ENCODE measurements at places on chromosomes 2 and 18.
A peak's percentile ranks its signal among the peaks of the same experiment; 100 is the strongest.

- DNase-seq = no peak
Measured at GRCh38 chr2:26635401-26635800, 5.8 kb downstream of the CIB4 start.

DNA sequence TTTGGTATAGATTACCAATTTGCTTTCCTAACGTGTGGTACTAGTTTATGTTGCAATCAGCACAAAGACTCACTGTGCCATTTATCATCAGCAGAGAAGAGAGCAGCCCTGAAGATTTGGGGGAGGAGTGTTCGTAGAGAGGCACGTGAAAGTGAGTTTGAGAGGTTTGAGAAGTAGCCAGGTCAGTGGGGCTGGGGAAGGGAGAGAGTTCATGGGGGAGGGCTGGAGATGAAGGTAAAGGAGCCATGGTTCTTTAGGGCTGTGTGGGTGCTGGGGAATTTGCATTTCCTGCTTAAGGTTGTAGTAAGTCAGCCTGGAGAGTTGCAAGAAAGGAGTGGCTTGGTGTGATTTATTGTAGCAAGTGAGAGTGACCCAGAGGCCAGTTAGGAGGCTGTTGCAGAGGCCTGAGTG, 172.1 kb downstream of the NEDD4L start:
- DNase-seq = no peak

DNA sequence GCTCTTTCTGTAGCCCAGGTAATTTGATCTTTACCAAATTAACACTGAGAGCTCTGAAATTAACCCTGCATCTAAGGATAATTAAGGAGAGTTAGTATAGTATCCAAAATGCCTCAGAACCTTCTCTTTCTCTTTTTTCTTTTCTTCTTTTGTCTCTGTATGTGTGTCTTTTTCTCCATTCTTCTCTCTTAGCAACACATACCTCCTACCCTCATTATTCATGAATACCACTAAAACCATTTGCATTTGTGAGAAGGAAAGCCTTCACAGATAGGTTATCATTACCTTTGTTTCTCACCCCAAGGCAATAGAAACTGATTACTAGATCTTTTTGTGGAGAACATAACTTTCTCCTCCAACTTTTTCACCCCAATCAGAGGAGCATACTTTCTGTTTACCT, 376.5 kb upstream of the NXPH2 start:
- no peak for DNase-seq

DNA sequence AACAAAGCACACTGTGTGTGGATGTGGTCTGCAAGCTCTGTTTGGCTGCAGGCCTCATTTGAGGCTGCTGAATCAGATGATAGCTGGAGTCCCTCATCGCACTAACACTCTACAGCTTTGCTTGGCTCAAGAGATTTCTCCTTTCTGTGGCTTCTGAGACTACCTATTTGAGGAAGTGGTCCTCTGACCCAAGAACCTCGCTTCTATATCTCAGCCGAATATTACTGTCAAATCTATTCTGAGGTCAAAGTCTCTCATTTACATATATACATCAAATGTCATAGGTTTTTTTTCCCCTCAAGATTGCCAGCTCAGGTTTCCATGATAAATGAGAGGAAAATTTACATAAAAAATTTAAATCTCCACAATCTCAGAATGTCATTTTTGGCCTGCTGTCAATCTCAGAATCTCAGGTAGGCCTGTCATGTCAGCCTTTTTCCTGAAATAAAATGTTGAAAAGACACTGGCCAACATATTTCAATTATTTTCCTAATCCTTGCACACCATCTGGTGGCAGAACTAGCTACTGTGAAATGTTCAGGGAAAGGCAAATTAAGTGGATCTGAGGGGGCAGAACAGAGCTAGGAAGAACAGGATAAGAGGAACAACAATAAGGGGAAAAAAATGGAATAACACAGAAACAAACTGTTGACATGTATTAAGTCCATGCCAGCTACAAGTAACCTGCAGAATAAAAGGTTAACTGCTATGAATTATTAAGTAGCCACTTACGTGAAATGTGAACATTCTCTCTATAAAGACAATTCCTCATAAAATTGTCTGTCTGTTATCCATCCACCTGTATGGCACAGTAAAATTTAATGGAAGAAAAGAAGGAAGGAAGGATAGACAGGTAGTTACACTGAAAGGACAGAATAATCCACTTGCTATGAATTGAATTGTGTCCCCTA, 39.3 kb downstream of the AP1S3 start:
- DNase-seq = no peak

DNA sequence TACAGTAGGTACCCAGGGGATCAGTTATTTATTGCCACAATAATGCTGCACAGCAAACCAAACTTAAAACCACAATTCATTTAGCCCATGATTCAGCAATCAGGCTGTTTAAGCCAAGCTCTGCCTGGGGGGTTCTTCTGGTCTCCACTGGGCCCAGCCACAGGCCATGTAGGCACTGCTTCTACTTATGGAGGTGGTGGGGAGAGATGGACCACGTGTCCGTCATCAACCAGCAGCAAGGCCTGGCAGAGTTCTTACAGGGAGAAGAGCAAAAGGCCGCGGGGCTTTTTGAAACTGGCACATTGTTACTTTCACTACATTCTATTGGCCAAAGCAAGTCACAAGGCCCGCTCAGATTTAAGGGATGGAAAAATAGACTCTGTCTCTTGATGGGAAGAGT, 76.3 kb upstream of the DAPL1 start:
- no peak for DNase-seq

DNA sequence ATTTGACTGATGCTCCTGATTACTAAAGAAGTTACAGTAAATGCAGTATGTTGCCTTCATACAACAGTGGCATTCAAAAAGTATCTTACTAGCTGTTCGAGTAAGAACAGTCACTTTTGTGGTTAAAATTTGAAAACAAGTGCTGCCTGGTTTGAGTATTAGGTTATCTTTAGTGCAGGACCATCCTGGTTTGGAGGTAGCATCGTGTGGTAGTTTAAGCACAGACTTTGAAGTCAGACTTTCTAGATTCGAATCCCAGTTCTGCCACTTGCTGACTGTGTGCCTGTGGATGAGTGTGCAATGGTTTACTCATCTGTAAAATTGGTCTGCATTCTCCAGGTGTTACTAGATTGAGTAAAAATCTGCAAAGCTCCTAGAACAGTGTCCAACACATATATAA, 96.8 kb downstream of the SGPP2 start:
- DNase-seq = no peak

DNA sequence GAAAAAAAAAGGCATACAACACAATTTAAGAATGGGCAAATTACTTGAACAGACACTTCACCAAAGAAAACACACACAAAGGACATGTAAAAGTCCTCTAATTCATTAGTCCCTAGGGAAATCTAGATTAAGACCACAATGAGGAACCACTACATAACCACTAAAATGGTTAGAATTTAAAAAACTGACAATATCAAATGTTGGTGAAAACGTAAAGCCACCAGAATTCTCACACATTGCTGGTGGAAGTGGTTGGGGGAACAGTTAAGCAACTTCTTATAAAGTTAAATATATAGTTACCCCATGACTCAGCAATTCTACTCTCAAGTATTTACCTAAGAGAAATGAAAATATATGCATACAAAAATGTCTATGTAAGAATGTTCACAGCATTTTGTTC, 11.8 kb downstream of the RTN4 start:
- DNase-seq = no peak

DNA sequence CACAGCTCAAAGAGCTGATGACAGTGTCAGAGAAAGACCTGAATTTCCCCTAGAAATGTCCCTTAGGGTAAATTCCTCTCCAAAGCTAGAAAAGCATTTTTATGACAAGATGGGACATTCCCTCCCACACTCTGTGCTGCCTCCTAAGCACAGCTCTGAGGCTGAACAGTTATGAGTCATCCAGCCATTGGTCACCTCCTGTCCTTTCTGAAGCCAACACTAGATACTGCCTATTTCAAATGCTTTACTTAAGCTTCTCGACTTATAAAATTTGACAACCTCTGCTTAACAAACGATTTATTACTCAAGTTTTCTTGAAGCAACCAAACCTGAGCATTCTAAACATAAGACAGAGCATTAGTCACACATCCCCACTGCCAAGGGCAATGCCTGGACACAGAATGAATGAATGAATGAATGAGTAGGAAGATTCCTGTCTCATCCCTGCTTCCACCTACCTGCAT, 35.4 kb downstream of the B4GALT6 start:
- DNase-seq = no peak

DNA sequence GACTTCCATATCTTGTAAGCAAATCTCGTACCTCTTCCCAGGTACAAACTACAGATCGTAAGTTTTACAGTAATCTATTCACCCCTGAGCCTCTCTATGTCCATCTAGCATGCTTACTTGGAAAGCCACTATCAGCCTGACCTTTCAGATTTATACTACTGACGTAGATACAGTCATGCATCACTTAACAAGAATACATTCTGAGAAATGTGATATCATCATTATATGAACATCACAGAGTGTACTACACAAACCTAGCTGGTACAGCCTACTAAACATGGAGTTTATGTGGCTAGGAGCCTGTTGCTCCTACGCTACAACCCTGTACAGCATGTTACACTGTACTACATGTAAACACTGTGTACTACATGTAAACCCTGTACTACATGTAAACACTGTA, 293.2 kb upstream of the ZNF804A start:
- no peak for DNase-seq

DNA sequence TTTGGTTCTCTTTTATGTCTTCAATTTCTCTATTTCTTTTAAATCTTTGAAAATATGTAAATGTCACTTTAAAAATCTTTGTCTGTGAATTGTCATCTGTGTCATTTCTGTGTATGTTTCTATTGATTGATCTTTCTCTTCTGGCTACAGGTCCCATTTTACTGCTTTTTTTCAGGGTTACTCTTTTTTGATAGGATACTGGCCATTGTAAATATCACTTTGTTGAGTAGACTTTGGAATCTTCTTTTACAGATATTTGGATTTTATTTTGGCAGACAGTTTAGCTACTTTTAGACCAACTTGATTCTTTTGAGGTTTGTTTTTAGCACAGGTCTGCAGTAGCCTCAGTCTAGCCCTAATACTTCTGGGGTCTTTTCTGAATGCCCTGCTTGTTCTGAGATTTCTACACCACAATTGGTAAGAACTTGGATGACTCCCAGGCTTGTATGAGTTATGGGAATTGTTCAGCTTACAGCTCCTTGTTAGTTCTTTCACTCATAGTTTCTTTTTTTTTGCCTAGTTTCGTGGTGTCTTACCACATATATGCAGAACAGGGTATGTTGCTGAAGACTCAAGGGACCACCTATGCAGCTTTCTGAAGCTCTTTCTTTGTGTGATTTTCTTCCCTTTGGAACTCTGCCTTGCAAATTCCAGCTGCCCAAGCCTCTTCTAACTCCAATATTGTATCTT, 122.2 kb downstream of the QPCT start:
- no peak for DNase-seq

DNA sequence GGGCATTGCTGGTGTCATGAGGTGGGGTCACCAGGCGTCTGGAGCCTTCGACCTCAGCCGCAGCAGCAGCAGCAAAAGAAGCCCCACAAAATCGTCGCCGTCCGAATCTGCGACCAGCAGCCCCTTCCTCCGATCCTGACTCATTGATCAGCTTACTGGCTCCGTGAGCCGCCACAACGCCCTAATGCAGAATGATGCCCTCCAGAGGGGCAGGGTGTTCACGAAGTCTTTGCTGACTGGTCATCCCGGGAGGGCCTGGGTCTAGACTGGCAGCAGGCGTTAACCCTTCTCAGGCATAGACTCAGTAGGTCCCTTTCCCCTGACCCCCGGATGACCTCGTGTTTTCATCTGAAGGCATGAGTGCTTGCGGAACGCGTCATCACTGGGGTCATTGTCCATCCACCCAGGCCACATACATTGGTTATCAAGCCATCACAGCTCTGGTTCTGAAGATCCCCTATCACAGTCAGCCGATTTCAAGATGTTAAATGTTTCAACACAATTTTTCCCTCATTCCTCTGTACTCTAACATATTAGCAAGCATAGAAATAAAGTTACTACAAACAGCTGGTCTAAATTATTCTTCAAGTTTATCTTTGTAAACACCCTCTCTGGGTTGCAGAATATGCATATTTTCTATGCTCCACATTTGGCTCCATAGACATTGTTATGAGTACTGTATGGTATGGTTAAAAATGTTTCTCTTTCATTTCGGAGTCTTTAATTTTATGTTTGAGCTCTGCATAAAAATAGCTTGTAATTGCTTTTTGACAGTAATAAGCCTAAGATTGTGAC, 83.3 kb upstream of the SALL3 start:
- DNase-seq = no peak

- peak; percentile 70 for DNase-seq
Measured at GRCh38 chr2:68357605-68358337, 7.3 kb upstream of the PLEK start.

DNA sequence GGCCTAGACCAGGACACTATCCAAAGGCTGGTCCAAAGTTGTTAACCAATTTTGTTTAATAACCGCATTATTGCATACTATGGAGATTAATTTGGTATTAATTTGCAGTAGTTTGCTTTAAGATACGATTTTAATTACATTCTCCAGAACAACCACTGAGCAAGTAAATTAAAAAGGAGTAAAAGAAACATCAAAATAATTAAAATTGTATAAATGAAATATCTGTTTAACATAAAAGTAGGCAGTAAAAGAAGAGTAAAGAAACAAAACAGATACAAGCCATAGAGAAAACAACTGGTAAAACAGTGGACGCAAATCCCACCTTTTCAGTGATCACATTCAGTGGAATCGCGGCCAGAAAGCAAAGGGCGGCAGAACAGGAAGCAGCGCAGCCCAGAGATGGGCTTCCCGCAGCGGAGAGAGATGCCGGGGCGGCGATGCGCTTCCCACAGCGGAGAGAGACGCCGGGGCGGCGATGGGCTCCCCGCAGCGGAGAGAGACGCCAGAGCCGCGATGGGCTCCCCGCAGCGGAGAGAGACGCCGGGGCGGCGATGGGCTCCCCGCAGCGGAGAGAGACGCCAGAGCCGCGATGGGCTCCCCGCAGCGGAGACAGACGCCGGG, 176.8 kb downstream of the RTP5 start:
- DNase-seq = no peak

DNA sequence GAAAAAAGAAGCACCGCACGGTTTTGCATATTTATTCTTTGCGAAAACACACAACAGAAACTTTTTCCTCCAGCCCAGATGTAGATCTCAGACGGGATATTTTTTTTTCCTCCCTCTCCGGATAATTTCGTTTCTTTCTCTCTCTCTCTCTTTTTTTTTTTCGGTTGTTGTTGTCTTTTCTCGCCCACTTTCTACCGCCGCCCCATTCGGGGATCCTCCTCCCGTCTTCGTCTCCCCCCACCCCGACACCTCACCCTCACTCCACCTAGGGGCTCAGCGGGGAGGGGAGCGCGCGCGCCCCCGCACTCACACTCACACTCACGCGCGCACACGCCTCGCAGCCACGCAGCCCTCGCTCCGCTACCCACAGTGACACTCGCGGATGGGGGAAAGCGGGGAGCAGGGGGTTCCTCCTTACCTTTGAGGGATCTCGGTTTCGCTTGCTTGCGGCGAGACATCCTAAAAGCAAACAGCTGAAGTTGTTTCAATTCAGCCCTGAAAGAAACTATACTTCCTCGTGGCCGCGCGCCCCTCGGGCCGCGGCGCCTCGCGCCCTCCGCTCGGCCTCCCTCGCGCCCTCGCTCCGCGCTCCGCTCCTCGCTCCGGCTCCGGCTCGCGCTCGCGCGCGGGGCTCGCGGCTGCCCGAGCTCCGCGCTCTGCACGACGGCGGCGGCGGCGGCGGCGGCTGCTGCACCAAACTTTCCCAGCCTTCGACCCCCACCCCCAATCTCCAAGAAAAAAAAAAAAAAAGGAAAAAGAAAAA, 1.3 kb downstream of the ZNF521 start:
- no peak for DNase-seq

GRCh38 chr2:32824070-32824809, 122.5 kb upstream of the LTBP1 start:
- DNase-seq = no peak
